Esophagus squamous epithelium (tissue), 5 donors: ENCODE measurements at places on chromosomes 1 and 21.

DNA sequence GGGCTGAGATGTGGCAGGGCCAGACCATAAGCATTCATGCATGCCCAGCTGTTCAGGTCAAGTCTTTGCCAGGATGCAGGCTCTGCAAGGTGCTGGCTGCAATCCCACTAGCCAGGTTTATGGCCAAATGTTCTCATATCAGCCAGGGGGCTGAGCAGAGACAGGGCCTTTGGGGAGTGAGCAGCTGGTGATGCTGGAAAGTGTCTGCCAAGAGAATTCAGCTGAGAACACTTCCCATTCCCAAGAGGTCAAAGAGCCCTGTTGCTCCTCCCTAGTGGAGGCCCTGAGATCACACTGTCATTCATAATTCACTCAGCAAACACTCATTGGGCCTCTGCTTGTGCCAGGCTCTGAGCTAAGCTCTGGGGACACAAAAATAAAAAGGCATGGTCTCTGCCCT, 150.3 kb downstream of the DMRTA2 start:
- no peak for DNase-seq

- no peak for DNase-seq
These were observed 70.5 kb downstream of the LRRC8C start for GRCh38 chr1:89703469-89703868.

GRCh38 chr1:98205291-98206017, 284.6 kb upstream of the DPYD start:
- no peak for DNase-seq

GRCh38 chr1:14794906-14795305, 196.4 kb downstream of the KAZN start:
- DNase-seq, result no peak

- DNase-seq, result no peak
These were observed 6.8 kb downstream of the MYOC start for GRCh38 chr1:171645553-171646248.

DNA sequence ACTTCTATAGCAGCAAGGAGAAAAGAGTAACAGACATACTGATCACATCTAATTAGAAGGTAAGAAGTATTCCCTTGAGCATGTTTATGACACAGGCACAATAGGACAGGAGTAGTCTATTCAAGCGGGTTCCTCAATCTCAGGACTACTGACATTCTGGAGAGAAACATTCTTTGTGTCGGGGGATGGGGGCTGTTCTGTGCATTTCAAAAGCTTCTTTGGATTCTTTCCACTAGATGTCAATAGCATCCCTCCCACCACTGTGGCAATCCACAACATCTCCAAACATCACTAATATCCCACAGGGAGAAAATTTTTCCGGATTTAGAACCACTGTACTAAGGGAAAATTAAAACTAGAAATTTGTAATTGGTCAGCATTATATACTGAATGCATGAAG, 56.9 kb downstream of the ADAMTS5 start:
- DNase-seq, result no peak

- DNase-seq, result no peak
These were observed 26.1 kb downstream of the PROK1 start for GRCh38 chr1:110477041-110477440.

GRCh38 chr1:206705726-206706297, 21.1 kb downstream of the MAPKAPK2 start:
- DNase-seq, result no peak

- no peak for DNase-seq
These were observed 32.3 kb downstream of the PTPRC start for GRCh38 chr1:198671136-198671535.

DNA sequence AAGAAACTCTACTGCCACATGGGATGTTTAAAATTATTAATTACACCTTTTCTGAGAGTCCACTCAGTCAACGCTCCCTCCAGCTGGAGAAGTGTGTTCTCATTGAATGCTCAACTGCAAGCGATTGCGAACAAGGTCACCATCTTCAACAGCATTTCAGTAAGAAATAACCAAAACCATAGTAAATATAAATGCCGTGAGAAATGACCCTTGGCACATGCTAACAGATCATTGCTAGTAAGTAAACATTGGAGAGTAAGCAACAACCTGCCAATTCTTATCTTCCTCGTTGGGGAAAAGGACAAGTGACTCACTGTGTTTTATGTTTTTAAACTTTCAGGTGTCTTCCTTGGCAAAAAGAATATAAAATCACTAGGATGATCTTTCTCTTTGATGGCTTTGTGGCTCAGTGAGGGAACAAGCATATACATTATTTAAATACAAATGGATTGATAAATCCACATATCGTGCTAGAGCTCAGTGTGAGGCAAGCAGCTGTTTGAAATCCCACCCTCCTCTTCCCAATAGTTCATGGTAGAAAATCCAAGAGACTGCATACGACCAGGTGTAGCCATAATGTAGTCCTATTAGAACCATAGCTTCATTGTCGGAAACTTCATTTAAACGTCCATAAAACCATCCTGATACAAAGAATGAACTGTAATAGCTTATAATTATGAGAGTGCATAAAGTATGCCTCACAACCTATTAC, 214.6 kb downstream of the GRIK1 start:
- DNase-seq, result no peak

DNA sequence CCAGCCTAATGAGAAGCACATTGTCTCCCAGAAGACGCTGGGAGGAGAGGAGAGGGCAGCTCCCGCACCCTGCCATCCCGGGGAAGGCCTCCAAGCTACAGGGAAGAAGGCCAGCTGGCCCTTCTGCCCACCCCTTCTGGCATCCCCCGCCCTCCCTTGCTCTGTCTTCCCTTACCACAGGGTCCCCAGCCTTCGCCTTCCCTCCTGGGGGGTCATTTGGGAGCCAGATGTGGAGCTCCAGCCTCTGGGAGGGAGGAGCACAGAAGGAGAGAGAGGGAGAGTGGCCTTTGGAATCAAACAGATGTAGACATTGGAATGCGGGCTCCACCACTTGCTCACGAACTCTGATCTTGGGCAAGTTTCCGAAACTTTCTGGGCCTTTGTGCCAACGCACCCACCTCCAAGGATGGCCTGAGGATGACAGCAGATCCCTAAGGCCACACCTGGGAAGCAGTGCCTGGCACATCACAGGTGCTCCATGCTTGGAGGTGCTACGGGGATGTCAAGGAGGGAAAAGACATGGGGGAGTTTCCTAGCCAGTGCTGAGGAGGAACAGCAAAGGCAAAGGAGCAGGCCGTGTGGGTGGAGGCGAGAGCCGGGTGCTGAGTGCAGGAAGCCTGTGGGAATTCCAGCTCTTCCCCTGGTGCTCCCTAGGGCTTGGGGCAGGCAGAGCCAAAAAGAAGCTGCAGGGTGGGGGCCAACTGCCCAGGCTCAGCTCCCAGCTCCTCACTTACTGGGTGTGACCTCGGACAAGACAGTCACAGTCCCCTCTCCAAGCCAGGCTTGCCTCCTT, 23.1 kb upstream of the RSPO1 start:
- no peak for DNase-seq

GRCh38 chr1:68129536-68130250, 79.3 kb upstream of the DIRAS3 start:
- no peak for DNase-seq

DNA sequence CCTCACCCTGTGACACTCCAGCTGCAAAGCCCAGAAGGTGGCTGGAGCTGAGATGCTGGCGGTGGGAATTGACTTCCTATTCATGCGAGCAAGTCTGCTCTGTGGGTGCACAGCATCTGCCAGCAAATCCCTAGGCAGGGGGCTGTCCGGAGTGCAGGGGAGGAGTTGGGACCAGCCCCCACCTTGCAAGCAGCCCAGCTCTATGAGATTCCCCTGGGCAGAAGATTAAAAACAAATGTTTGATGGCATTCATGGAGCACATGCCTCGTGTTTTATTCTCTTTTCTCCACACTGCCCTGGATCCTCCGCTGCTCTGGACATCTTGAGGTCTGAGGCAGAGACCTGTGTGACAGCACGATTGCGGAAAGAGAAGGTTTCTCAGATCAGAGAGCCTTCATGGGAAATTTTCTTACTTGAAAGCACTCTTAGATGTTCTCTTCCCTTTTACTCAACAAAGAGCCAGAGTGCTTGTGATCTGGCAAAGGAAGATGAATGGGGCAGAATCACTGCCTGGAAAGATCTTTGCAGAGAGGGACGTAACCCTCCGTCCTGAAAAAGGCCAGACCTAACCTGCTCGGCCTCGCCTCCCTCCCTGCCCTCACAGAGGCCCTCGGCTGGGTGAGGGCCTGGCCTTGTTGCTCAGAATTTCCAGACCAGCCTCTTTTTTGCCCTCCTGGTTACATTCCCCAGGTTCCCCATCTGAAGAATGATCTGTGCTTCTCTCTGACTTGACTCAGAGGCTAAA, 597.1 kb downstream of the KIF26B start:
- no peak for DNase-seq

DNA sequence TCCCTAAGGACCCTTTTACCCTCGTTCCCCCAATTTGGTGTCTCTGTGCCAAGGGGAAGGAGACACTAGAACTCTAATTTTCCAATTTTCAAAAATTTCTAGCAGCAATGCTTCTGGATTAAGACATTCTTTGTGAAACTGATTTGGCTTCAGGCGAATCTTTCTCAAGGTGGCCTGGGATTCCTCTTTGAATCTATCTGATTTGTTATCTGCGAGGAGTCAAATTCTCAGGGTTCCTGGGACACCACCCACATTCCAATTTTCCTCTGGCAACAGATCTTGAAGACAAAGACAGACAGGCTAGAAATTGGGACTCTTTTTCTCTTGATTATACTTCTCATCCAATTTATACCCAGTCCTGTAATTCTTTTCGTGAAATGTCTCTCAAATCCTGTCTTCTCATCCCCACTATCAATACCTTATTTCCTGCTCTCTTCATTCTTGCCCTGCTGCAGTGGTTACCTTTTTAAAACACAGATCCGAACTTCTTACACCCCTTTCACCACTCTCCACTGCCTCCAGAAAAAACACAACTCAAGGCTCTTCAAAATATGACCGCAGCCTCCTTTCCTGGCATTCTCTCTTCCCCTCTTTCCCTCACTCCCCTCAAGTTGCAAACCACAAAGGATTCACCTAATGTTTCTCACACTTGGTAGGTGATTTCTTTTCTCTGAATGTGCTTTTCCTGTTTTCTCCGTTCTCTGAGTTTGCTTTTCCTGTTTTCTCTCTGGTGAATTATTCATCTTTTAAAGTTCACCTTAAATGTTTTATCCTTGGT, 2.7 kb upstream of the MPZL1 start:
- DNase-seq, result no peak

DNA sequence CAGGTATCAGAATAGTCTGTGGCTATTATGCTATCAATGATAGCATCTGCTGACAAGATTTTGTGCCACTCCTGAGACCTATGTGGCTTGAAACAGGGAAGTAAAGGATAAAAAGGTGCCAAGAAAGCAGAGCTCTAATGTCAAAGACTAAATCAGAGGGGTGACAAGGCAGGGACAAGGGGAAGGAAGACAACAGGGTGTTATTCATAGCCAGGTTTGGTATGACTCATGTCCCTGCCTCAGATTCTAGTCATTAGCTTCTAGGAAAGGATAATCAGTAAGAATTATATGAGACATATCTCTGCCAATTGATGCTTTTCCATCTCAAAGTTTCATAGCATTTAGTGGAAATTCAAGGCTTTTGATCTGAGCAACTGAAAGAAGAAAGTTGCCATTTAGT, 31.8 kb upstream of the PLD5 start:
- DNase-seq, result no peak

GRCh38 chr1:6917067-6917466, 131.8 kb downstream of the CAMTA1 start:
- DNase-seq, result no peak

DNA sequence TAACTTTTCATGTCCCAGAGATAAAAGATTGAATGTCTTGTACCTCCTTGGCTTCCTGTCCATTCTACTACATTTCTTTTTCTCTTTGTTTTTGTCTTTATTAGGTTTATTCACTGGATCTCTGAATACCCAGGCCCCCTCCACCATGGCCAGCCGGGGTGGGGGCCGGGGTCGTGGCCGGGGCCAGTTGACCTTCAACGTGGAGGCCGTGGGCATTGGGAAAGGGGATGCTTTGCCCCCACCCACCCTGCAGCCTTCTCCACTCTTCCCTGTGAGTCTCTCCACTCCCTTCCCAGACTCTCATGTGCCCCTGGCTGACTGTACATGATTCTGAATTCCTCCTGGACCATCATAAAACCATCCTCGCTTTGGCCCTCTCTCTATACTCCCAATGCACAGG, 10.2 kb downstream of the POLR3GL start:
- no peak for DNase-seq

DNA sequence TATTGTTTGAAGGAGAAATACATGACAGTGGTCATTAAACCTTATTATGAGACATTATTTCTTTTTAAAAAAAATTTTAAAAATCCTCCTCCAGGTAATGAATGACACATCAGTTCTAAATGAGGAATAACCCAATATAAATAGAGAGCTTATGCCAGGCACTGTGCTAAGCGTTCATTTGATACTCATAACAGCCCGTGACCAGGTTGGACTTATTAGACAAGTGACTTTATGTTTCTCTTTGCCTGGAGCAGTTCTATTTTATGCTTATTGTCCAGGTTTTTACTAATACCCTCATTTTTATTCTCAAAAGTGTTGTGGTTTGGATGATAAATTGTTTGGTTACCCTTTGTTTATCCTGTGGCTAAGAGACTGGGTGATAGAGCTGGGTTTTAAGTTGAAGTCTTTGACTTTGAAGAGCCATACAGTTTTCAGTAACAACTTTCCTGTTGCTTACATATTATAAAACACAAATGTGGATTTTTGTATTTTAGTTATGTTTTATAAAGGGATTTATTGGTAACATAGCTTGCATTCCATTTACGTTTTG, 84.2 kb downstream of the RABGAP1L start:
- DNase-seq, result no peak

DNA sequence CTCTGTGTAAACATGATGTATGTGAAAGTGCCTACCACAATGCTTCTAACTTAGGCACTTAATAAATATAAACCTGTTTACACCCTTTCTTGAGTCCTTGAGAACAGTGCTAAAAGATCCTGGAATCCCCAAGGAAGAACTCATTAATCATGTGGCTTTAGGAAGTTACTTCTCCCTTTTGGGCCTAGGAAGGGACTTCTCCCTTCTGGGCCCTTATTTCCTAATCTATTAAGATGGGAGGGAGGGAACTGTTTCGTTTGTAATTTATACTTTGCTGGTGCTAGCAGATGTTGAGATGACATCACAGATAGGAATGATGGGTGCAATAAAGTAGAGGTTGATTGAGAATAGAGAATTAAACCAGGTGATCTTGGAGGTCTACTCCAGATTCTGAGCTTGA, 1.2 kb downstream of the BTF3L4 start:
- DNase-seq, result no peak

- no peak for DNase-seq
These were observed 469.6 kb downstream of the DPYD start for GRCh38 chr1:97451046-97451826.

DNA sequence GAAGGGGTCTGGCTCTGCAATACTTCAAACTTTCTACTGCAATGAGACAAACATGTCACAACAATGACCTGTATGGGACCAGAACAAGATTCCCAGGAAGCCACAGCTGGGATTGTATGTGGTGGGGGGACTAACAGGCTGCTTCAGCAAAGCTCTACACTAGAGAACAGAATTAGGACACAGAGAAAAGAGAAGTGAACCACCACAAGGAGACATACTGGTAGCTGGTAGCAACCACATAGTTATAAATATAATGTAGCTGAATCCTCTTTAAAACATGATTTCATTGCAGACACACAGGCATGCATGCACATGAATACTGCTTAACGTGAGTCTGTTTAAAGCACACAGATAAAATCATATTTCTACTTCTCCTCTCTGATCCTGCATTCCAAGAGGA, 3.5 kb upstream of the ILDR2 start:
- no peak for DNase-seq

GRCh38 chr1:41883507-41883906, 35.2 kb downstream of the HIVEP3 start:
- no peak for DNase-seq

- no peak for DNase-seq
These were observed 86.0 kb downstream of the SYT2 start for GRCh38 chr1:202624088-202624780.

- no peak for DNase-seq
These were observed 102.5 kb upstream of the RGS4 start for GRCh38 chr1:162966613-162967012.
